ENCODE measurements at places on chromosomes 1 and 21.

DNA sequence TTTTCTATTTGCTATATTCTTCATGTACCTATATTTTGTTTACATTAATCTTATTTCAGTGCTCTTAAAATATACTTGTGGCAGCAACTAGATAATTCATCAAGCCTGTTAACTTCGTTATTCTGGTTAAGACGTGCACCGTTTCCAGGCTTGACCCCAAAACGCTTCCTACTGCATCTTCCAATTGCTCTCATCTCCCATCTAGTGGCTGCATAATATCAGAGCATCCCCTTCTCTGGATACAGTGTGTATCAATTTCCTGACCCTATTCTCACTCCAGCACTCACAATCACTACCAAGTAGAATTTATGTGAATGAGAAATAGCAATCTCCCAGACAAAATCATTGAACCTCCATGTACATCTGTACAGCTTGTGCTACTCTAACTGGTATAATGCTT is 1280.3 kb upstream of the B3GALT2 start:
- DNase-seq: no peak

DNA sequence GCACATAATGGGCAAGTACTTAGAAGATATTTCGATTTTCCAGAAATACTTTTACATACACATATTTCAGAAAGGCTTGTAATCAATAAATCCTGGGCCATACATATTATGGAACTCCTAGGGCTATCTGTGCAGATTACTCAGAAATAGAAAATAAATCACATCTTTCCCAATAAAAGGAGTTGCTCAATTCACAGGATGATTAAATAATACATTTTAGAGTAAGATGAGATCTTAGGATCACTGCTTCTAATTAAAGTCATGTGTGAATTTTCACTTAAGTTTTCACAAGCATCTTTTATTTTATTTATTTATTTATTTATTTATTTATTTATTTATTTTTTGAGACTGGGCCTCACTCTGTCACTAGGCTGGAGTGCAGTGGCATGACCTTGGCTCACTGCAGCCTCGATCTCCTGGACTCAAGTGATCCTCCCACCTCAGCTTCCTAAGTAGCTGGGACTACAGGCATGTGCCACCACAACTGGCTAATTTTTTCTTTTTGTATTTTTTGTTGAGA is 144.2 kb downstream of the HIVEP3 start:
- no peak for DNase-seq

GRCh38 chr1:46274225-46275029 is 26.9 kb downstream of the RAD54L start:
- DNase-seq: no peak

DNA sequence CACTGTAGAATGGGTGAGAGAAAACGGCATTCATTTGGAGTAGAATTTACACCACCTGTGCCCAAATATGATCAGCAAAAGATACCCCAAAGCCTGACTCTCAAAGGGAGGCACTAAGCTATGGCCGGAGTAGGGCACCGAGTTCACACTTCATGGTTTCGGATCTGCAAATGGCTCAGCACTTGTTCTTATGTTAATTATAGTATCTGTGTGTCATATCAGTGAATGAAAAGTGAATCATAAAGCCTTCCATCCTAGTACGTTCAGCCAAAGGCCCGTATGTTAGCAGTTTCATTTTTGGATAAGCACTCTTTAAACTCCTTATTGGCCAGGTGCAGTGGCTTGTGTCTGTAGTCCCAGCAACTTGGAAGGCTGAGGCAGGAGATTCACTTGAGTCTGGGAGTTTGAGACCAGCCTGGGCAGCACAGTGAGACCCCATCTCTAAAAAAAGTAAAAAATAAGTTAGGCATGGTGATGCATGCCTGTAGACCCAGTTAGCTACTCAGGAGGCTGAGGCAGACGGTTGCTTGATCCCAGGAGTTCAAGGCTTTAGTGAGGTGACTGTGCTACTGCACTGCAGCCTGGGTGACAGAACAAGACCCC is 4.9 kb upstream of the CORT start:
- DNase-seq: no peak

- no peak for DNase-seq
These were observed 4.7 kb upstream of the THEM5 start for GRCh38 chr1:151858030-151858746.

DNA sequence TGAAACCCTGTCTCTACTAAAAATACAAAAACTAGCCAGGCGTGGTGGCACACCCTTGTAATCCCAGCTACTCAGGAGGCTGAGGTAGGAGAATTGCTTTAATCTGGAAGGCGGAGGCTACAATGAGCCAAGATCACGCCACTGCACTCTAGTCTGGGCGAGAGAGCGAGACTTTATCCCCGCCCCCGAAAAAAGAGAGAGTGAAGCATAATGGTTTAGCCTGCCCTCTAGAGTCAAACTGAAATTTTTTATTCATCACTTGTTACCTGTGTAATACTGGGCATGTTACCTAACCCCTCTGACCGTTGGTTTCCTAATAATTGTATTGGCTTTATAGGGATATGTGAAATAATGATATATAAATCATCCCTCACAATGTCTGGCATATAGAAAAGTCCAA is 18.8 kb downstream of the GPR52 start:
- DNase-seq: no peak

DNA sequence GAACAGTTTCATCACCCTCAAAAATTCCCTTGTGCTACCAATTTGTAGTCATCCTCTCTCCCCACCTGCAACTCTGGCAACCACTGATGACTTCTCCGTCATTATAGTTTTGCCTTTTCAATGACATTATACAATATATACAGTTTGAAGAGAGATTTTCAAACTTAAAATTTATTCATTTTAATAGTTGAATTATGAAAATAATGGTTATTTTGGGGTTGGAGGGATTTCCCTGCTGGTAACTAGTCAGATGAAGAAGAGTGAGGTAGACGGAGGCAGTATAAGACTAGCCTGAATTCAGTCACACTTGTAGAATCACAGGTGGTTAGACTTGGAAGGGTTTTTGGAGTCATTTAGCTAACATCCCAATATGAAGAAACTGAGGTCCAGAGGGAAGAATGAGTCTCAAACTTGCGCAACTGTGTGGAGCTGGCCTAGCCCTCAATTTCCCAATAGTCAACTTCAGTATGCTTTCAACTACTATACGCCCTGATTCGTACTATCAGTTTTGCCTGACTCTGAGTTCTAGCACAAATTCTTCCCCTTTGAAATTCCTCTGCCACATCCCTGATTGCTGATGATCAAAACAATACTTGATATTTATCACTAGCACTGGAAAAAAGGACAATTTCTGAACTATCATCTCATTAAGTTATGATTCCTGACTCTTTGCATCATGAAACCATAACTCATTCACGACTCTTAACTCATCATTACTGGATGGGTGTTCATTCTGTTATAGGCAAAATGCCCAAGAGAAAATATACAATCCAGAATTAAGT is 54.2 kb downstream of the VANGL2 start:
- DNase-seq: no peak

DNA sequence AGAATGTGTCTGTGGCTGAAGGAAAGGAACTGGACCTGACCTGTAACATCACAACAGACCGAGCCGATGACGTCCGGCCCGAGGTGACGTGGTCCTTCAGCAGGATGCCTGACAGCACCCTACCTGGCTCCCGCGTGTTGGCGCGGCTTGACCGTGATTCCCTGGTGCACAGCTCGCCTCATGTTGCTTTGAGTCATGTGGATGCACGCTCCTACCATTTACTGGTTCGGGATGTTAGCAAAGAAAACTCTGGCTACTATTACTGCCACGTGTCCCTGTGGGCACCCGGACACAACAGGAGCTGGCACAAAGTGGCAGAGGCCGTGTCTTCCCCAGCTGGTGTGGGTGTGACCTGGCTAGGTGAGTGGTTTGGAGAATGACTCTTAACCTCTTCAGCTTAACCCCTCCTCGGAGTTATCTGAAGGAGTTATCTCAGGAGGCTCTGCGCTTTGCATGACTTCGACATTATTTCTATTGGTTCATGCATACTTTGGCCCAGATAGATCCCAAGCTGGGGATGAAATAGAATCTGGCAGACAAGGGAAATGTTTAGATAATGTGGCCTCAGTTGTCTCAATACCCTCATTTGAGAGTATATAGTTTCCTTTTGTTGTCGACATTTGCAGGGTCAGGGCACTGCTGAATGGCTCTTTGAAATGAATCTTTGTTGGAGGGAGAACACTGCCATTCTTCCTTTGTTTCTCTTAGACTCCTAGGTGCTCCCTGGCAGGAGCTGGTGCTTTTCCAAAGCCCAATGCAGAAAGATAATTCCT is 39.7 kb downstream of the PTGFRN start:
- DNase-seq: no peak

GRCh38 chr1:208182880-208183645 is 61.1 kb downstream of the PLXNA2 start:
- no peak for DNase-seq

- no peak for DNase-seq
These were observed 807.1 kb downstream of the USP25 start for GRCh38 chr21:16536643-16537434.

DNA sequence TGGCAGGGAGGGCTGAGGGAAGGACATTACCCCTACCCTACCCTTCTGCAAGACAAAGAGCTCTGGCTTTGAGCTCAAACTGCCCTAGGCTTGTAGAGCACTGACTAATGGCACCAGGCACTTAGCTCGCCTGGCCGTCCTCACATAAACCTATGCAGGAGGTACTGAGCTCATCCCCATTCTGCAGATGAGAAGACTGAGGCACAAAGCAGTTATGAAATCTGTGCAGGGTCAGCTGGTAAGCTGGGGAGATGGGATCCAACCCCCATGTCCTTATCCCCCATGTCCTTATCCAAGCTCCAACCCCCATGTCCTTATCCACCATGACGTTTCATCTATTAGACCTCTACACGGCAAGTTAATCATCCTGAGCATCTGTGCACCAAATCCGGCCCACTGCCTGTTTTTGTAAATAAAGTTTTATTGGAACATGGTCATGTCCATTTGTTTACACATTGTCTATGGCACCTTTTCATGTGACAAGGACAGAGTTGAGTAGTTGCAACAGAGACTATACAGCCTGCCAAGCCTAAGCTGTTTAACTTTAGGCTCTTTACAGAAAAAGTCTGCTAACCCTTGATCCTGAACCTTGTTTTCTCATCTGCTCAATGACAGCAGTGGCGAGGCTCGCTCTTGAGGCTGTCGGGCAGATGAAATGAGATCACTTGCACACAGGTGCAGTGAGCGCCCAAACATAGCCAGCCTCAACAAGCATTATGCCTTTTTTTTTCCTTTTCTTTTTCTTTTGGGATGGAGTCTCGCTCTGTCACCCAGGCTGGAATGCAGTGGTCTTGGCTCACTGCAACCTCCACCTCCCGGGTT is 86.8 kb downstream of the FBXO2 start:
- no peak for DNase-seq

DNA sequence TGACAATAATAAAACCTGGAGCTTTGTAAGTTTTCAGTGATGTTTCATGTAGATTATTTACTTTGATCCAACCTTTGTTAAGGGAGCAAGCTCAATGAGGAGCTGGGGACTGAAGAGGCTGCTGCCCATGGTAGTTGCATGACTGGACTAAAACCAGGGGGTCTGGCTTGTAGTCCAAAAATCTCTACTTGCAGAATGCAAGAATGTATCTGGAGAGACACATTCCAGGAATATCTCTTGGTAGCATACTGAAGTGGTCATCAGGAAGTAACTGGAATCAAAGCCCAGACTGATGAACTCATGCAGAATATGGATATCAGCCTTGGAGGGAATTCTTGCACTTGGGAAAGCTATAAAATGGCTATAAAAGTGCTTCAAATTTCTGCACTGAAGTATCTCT is 5.8 kb upstream of the KIAA0040 start:
- DNase-seq: no peak

- no peak for DNase-seq
These were observed 16.9 kb downstream of the SLC2A1 start for GRCh38 chr1:42941640-42942330.

DNA sequence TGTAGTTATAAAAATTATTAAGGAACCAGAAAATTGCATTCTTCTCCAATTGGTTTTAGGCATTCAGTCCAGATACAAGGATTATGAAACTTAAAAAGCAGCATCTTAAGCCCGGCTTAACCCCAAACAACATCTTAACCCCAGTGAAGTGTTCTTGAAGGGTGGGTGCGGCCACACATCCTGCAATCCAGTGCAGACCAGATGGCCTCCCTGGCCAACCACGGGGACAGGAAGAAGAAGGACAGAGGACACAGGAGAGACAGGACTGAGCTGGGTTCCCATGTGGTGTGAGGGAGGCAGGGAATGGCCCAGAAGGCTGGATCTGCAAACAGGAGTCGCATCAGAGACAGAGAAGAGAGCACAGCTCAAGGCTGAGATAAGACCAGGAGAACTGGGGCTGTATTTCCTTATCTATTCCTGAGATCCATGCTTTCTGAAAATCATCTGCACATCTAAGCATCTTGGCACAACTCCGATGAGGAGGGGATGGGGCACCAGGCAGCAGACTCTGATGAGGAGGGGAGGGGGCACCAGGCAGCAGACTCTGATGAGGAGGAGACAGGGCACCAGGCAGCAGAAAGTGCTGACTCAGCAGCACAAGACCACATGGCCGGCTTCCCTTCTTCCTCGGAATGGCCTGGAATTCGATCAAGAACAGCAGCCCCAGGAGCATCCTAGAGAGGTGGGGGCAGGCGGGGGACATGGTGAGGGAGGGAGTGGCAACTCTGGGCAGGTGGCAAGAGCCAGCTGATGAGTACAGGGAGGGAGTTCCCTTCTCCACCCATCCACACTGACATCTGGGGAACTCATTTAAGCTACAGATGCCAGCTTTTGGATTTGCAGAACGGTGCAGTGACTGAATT is 26.6 kb downstream of the ABCG1 start:
- DNase-seq: no peak

- no peak for DNase-seq
These were observed 83.5 kb upstream of the PRDX6 start for GRCh38 chr1:173393659-173394000.

DNA sequence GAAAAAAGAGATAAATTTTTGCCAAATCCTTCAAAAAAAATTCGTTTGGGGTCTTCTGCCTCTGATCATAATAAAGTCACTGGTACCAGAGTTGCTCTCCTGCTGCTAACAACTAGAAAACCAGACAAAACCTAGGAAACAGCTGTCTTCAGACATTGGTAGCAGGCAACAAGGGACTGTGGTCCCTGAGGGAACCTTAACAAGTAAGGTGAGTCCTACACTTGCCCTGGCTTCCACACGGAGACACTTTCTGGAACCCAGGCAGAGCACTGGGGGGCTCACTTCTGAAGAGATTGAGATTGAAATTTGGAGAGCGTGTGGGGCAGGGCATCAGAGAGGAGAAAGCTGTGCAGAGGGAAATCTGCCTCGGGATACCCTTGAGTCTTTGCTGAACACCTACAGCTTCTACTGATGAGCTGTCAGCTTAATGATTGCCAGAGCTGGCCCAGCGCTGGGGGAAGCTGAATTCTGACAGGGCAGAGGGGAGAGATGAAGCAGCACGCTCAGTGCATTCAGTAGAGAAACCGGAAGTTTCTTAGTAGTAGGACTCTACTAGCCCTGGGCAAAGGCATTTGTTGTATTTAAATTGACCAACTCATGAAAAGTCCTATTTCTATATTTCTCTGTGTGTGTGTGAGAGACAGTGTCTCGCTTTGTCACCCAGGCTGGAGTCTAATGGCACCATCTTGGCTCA is 18.5 kb upstream of the FAM89A start:
- DNase-seq: no peak

DNA sequence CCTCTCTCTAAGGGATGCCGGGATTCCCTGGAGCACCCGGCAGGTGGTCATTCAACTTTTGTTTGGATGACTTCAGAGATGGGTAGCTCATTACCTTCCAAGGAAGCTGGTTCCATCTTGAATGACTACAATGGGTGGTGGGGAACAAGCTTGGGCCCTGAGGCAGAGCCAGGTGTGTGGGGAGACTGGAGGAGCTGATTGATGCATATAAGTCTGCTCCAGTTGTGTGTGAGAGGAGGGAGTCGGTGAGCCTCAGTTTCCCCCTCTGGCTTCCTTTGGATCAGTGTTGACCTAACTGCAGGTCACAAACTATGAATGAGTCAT is 133.8 kb upstream of the ZBTB40 start:
- no peak for DNase-seq

Measured in sciatic nerve (tissue), 2 donors.